ENCODE measurements at places on chromosomes 6 and 20.

DNA sequence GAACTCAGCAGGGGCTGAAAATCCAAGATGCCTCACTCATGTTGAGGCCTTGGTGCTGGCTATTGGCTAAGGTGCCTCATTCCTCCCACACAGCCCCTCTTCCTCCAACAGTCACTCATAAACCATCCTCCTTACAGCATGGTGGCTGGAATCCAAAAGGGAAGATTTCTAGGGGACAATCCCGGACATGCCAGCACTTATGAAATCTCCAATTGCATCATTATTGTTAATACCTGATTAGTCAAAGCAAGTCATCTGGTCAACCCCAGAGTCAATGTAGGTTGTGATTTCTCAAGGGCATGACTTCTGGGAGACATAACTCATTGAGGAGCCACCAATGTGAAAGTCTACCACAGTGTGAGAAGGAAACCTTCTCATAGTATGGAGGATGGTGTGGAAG lies 506.6 kb upstream of the NOX3 start:
- no peak for DNase-seq

GRCh38 chr20:62628691-62629090 lies 13.6 kb upstream of the SLCO4A1 start:
- DNase-seq, result no peak

- no peak for DNase-seq
Observed at GRCh38 chr20:36102809-36103596, 51.5 kb upstream of the EPB41L1 start.

DNA sequence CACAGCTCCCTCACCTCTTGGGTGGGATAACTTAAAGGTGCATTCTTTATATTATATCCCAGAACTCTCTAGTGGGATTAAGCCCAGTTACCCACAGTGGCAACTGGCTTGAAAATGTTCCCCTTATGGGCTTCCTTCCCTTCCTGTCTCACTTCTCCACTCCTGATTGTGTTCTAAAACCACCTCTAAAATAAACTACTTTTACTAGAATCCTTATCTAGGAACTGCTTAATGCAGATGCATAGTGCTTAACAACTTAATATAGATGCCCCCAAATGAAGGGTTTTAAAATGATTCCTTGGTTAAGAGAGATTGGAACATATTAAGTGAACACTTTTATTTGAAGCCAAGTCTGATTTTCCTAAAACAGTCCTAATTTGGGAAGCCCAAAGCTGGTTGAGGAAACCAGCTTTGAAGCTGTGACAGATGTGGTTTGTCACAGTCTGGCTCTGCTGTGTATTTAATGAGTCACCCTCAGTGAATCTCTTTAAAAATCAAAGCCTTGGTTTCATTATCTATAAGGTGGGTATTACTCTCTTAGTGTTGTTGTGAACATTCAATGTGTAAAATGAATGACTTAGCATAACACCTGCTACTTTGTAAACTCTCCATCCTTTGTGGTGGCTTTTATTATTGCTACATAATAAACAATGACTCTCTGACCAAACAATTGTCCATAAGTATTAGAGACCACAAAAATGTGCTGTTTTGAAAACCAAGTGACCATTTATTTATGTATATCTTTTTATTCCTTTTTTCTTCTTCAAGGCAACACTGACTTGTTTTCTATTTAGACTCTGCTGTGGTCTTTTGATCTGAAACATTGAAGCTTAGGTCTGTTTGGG lies 24.4 kb downstream of the PLCB1 start:
- DNase-seq, result no peak

- DNase-seq, result no peak
Observed at GRCh38 chr6:158038291-158039177, 56.9 kb downstream of the SYNJ2 start.

DNA sequence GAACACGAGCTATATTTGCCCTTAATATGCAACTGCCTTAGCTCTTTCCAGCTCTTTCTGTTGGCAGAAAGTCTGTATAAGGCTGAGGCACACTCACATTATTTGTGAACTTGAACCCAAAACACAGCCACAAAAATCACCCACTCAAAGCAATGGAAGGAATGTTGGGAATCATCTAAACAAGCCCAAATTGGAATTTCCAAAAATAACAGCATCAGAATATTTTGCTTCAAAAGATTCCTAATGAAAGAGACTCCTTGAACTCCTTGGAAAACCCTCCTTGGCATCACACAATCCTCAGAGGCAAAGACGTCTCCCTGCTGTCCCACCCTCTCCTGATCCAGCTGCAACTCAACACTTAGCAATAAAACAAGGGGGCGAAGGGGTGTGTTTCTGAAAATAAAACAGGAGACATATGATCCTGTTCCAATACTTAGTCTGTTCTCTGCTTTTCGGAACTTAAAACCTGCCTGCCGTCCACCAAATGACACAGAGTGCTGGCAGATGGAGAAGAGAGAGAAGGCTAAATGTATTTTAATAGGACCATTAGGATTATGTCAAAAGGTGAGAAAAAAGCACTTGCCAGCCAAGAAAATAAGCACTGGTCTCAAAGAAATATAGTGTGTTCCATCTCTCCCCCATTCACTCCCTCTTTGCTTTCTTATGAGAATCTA lies 320.7 kb upstream of the JARID2 start:
- DNase-seq, result no peak

DNA sequence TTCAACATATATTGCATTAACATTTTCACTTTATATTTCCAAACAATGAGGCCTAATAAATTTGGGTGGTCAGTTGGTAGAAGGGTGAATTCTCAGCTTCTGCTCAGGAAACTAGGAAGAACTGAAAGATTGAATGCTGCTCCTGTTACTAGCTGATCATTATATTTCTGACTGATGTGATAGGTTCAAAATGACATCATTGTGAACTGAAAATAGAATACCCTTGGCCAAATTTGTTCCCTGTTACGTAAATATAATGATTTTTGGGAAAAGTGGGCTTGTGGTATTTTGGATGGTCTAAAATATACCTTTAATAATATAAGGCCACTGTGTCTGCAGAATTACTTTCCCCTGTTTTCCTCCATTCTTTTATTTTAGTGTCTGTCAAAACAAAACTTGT lies 2.8 kb downstream of the UST start:
- no peak for DNase-seq

DNA sequence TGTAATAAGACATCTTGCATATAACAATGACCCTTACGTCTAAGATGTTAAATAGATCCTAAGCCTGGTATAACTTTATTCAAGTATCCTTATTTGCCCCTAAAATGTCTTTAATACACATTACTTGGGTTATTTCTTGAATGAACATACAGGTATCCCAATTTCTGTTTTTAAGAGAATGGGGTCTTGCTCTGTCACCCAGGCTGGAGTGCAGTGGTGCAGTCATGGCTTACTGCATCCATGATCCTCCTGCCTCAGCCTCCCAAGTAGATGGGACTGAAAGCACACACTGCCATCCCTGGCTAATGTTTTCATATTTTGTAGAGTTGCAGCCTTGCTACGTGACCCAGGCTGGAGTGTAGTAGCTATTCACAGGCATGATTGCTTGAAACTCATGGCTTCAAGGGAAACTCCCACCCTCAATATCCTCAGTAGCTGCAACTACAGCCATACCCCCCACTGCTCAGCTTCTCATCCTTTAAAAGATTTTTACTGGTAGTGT lies 10.4 kb upstream of the ZNFX1 start:
- DNase-seq, result no peak

DNA sequence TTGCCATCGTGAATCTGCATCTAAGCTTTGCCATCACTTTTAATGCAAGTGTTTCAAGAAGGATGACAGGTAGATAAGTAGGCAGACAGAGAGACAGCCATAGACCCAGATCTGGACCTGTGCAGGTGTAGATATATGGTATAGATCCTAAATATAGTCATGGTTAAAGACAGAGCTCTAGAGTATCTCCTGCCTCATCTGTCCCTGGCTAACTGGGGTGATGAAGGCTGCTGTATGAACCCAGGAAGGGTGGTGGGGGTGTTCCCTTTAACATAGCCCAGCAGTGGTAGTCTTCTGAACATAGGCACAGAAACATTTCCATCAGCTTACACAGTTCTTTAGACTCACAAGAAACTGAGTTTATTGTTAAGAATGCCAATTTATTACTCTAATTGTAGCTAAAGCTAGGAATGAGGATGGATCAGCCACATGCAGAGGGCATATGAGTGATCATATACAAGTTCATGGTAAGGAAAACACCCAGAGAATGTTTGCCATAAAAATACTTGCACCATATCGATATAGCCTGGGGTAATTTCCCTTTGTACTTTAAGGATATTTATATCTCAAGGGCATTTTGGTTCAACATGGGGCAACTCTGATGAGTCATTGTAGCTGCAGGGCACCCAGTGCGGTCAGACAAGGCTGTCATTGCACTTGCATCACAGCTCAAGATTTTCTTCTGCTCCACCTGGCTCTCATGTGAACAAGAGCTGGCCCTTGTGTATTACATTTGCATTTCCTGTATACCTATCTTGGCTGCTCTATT lies 587.2 kb downstream of the EPM2A start:
- peak; percentile 5 for DNase-seq

DNA sequence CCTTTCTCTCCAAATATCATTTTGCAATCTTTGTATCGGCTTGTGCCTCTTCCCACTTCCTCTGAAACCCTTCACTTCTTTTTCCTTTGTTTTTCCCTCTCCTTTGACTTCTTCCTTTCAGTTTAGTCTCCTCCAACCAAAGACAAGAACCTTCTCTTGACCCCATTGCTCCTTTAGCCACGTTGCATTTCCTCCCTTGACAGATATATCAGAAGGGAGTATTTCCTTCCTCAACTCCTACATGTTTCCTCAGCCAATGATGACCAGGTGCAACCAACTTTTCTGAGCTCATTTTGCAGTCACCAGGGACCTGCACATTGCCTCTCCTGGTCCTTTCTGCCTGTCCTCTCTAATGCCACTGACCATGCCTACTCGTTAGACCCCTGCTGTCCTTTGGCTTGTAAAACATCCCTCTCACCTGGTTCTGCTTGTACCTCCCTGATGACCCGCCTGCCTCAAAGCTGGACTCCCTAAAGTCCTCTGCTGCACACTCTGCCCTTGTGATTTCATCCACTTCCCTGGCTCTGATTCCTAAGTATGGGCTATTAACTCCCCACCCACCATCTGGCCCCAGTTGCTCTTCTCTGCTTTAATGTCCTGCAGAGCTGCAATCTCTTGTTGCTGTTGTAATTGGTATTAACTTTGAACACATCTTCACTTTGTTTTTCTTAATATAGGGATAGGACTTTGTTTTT lies 27.4 kb downstream of the SLC22A16 start:
- DNase-seq, result no peak

- no peak for DNase-seq
Observed at GRCh38 chr6:14100138-14100537, 17.4 kb upstream of the CD83 start.

DNA sequence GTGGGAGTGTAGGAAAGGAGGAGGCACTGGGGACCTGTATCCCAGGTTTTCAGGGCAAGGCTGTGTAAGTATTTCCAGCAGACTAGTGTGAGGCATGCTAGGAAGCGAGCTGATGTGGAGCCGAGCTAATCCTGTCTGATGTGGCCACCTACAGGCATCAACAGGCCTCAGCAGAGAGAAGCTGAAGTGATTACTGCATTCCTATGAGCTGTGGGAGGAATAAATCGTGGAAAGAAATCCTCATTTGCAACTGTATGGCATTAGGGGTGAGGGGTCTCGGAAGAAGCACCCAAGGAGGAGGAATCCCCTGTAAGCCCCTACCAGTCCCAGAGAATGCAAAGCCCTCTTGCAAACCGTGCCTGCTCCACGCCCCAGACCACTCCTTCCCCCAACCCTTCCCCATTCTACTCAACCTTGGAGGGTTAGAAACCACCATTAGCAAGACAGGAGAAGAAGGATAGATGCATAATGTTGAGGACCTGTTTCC lies 41.6 kb downstream of the C6orf15 start:
- DNase-seq, result no peak

- no peak for DNase-seq
Observed at GRCh38 chr20:25291432-25292133, 43.7 kb downstream of the PYGB start.

DNA sequence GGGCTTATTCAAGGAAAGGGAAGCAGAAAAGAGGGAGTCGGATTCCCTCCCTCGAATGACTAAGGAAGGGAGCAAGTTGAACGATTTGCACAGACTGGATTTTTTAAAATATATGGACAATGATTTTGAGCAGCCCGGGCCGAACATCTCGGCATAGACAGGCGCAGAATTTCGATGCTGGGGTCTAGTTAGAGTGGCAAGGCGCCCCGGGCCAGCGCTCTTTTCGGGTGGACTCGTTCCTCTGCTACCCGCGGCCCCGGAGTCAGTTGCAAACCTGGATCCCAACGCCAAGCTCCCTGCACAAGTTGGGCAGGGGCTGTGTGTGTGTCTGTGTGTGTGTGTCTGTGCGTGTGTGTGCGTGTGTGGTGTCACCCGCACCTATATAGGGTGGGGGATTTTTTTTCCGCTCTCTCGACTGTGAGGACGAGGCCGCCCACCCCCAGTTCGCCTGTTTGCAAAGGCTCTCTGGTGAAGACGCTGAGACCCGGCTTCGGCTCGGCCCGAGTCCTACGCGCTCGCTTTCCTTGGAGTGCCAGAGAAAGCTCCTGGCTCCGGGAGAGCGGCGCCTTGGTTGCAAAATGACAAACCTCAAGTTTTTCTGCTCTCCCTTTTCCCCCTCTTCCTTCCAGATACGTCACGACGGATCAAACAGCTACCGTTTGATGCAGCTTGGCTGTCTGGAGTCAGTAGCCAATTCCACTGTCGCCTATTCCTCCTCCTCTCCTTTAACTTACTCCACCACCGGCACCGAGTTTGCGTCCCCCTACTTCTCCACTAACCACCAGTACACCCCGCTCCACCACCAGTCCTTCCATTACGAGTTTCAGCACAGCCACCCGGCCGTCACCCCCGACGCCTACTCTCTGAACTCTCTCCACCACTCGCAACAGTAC lies 1.4 kb downstream of the TFAP2D start:
- DNase-seq, result no peak

DNA sequence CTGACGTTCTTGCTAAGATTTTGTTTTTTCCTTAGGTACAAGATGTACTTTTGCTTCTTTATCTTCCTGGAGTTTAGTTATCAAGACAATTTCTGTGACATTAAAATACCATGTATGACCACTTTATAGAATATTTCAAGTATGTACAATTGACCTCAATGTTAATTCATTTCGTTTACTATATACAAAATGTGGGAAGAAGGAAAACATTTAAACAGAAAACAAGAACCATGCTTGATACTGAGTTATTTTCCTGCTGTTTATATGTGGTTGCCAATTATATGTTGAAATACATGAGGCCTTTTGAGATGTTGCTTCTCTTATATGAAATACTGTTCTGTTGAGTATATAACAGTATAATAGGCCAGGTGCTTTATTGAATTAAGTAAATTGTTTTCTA lies 184.3 kb downstream of the JARID2 start:
- DNase-seq, result no peak

- no peak for DNase-seq
Observed at GRCh38 chr6:167442796-167443680, 118.2 kb downstream of the TTLL2 start.
